Fibroblast of skin of back (primary cell): ENCODE measurements at places on chromosomes 12 and 14.
A peak's percentile ranks its signal among the peaks of the same experiment; 100 is the strongest.

GRCh38 chr14:75230140-75230792 lies 48.4 kb upstream of the FOS start:
- DNase-seq, result peak; percentile 36

DNA sequence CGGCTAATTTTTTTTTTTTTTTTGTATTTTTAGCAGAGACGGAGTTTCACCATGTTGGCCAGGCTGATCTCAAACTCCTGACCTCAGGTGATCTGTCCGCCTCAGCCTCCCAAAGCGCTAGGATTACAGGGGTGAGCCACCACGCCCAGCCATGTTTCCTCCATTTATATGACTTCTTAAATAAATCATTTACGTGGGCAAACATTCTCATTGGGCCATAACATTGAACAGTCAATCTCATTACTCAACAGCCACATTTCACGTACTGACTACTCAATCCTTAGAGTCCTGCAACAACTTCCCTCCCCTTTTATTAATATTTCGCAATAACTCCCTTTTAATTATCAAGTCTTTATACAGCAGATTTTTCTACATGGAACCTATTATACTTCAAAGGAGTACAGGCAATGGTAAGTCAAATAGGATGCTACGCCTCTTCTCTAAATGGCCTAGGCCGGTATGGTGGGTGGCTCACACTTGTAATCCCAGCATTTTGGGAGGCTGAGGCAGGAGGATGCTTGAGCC lies 7.4 kb upstream of the CSRNP2 start:
- no peak for DNase-seq

GRCh38 chr12:116393255-116393654 lies 115.8 kb upstream of the MED13L start:
- no peak for DNase-seq

DNA sequence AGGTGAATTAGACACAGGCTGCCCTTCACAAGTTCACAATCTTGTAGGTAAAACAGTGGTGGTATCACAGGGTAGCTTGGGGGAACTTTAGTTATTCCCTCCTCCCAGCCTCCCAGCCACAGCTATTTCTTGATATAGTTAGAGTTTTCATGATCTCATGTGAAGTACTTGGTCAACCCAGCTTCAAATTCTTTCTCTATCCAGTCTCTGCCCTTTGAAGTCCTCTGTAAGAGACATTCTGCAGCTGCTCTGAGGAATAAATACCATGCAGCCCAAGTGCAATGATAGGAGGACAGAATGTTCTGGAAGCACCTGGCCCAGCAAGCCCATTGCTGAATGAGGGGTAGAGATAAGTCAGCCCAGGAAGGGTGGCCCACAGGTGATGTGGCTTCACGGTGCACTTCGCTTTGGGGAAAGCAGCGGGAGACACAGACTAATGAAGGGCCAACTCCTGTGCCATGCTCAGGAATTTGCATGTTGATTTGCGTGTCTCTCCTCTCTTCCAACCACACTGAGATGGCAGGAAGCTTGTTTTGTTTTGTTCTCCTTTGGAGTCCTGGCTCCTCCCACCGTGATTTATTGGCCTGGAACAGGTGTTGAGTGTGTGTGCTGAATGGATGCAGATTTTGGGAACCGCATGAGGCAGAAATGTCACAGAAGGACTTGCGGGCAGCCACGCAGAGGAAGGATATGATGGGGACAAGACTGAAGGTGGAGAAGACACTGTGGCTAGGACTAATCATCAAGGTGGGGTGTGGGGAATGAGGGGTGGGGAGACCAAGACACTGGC lies 8.0 kb upstream of the TXNRD1 start:
- DNase-seq, result no peak

- DNase-seq, result no peak
Observed at GRCh38 chr12:11738450-11738849, 89.0 kb downstream of the ETV6 start.

GRCh38 chr12:110785240-110785639 lies 42.5 kb upstream of the PPP1CC start:
- DNase-seq, result no peak

DNA sequence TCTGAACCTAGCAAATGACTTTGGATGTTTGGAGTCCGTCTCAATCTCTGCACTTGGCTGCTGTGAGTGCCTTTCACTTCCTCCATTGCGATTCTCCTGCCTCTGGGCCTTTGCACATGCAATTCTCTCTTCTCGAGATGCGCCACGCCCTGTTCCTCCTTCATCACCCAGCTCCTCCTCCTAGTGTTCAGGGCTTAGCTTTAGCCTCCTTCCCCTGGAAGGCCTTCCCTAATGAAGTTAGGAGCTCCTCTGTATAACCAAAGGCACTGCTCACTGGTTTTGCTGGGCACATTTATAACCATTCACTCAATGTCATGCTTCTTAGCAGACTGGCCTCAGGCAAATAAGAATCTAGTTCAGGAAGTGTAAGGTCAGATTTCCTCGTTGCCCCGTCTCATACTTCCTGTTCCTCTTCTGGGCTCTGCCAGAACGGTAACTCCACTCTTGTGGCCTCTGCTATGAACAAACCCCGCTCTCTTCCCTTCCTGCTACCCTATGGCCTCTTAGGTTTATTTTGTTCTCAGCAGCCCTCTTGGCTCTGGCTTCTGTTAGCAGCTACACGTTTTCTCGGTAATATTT lies 171.4 kb downstream of the CRADD start:
- DNase-seq, result no peak

- no peak for DNase-seq
Observed at GRCh38 chr14:94158239-94158883, 15.8 kb upstream of the PPP4R4 start.

DNA sequence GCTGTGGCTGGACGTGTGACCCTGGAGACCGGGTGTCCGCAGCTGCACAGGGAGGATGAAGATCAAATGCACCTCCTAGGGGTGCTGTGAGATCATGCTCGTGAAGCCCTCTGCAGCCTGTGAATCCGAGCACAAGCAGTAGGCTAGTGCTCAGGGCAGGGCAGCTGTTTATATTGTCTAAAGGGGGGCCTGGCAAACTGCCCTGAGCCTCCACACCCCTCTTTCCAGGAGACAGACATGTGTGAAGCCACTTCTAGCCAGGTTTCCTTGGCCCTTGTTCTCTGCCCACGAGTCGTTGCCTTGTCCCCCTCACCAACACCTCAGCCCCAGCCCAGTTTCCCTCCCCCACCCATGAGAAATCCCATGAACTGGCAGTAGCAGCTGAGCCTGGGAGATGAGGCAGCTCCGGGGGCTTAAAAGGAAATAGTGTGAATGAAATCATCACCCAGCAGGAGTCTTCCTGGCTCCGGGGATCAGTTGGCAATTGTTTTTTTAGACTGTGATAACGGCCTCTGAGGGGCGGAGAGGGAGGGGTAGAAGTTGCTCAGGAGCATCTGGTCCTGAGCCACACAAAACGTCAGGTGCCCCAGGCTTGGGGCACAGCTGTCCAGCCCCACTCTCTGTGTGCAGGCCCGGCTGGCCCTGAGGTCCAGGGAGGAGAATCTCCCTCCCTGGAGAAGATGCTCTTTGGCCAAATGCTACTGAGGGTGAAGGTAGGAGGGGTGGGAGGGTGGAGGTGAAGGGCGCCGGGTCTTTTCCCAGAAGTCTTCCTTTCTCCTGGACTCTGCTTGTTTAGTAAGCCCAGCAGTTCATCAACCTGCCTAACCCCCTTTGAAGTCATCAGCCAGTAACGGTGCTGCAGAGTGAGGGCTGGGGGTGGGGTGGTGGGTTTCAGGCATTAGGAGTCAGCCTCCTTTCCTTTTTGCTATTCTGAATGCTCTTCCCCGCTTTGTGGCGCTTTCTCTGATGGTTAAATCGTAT lies 4.0 kb downstream of the FGF6 start:
- DNase-seq, result peak; percentile 49

DNA sequence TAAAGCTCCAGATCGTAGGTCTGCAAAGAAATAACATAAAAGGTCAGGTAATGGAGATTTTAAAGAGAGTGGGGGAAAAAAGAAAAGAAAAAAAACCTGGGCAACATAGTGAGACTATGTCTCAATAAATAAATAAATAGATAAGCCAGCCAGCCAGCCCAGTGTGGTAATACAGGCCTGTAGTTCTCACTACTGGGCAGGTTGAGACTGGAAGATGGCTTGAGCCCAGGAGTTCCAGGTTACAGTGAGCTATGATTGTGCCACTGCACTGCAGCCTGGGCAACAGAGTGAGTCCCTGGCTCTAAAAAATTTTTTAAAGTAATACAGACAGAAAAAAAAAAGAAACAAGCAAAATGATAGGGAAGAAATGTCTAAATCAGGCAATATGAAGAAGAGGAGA lies 43.2 kb upstream of the BBS10 start:
- DNase-seq, result no peak

DNA sequence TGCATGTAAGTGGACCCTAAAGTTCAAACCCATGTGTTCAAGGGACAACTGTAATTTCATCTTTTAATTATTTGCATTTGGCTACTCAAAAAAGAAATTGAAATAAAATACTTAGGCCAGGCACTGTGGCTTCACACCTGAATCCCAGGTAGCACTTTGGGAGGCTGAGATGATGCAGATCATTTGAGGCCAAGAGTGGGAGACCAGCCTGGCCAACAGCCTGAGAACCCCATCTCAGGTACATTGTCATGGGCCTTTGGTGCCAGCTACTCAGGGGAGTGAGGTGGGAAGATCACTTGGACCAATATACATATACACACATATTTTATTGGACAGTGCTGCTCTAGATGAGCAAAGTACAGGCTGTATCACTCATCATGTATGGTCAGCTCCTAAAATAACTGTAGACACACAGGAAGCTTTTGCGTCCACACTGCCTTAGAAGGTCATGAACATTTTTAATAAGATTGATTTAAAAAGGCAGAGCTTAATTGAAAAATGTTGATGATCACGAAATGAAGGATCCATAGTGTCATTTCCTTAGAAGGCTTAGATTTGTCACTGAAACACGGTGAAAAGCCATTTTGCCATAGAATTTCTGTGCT lies 2.5 kb upstream of the ZCCHC8 start:
- no peak for DNase-seq

DNA sequence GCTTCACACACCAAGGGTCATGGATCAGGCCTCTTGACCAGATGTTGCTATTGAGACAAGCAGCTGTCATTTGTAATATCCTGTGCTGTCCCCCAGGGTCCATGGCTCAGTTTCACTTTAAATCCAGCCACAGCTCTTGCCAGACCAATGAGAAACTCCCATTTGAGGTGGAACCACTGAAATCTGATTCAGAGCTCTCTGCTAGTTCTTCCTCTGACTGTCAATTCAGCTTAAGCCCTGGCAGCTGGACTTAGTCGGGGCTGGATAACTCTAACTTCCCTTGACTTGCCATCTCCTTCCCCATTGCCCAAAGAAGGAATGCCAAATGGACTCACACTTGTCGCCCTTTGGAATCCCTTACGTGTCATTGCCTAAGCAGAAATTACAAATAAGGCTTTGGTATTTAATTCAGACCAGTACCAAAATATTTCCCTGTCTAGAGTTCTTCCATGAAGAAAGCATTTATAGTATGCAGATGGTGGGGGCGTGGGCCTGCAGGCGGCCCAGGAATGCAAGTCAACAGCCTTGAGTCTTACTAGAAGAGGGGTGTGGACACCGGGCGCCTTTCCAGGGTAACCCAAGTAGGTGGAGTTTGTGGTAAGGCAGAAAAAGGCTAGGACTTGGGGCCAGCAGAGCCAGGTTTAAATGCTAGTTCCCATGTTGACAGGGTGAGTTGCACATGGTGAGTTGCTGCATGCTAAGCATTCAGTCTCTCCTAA lies 96.9 kb upstream of the TMPO start:
- DNase-seq, result peak; percentile 99

GRCh38 chr14:64790478-64790877 lies 86.3 kb downstream of the PLEKHG3 start:
- no peak for DNase-seq

- peak; percentile 50 for DNase-seq
Observed at GRCh38 chr14:36941783-36942521, 230.5 kb downstream of the SLC25A21 start.

DNA sequence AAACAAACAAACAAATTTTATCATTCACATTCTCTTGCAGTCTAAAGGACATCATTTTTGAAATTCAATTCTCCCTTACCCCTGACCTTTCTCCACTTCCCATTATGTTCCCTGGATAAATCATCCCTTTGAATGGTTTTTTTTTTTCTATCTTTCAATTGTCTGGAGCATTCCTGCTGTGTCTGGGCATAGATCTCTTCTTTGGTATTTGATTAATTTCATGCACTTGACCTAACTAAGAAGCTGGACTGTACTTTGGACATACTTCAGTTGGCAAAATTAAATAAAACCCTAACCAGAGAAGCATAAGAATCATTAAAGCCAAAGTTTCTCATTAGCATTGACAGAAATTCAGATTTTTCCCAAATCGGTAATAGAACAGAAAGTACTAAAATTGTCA lies 163.6 kb upstream of the BMP4 start:
- no peak for DNase-seq

GRCh38 chr14:72177251-72177650 lies 245.0 kb downstream of the RGS6 start:
- no peak for DNase-seq

GRCh38 chr12:92191061-92191460 lies 45.4 kb upstream of the BTG1 start:
- DNase-seq, result no peak

DNA sequence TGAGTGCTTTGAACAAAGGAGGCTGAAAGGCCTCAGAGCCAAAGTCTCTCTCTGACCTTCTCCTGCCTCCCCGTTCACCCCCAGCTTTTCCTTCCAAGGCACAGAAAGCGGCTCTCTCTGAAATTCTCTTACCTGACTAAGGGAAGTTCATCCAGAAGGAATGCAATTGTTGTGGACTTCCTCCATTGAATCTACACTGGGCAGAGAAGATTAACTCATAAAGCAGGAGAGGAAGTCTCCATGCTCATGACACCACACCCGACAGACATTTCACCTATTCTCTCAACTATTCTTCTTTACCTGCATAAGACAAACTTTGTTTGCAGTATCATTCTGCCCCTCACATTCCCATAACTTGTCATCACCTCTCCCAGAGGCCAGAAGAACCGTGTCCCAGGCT lies 129.3 kb upstream of the CCDC175 start:
- DNase-seq, result no peak

GRCh38 chr12:28065374-28065773 lies 92.8 kb upstream of the PTHLH start:
- no peak for DNase-seq
